Activated T-helper 1 cell treated with anti-CD3 and anti-CD28 coated beads, Interleukin-12 subunit alpha, Interleukin-12 subunit beta, Interleukin-2, Interleukin-4 antibody, amounts not matched to agents 30 ng/mL and 10 ng/mL and 1 ng/mL, durations not matched to agents 14 hours and 24 hours and 36 hours (primary cell): ENCODE measurements at places on chromosomes 12 and 14. TPM values are rescaled to one million over a fixed set of nuclear protein-coding genes. Genes with fewer than 3 reads are reported as not detected.
A peak's percentile ranks its signal among the peaks of the same experiment; 100 is the strongest.

- DNase-seq: no peak
Observed at GRCh38 chr14:90039253-90040010, 22.4 kb upstream of the KCNK13 start.

DNA sequence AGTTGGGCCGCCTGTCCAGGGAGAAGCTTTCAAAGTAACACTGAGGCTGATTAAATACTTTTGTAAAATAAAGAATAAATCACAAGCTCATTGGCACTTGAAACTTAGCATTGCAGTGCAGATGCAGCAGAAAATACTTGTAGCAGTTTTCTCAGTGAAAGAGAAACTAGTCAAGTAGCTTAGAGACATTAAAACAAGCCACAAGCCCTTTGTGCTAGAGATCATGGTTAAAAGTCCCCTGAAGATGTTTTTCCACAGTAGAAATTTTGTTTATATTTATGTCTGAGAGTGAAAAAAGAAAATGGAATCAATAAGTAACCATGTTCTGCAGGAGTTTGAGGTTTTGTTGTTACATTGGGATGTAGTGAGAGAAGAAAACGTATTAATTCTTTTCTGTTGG is 5.9 kb downstream of the PSEN1 start:
- no peak for DNase-seq

DNA sequence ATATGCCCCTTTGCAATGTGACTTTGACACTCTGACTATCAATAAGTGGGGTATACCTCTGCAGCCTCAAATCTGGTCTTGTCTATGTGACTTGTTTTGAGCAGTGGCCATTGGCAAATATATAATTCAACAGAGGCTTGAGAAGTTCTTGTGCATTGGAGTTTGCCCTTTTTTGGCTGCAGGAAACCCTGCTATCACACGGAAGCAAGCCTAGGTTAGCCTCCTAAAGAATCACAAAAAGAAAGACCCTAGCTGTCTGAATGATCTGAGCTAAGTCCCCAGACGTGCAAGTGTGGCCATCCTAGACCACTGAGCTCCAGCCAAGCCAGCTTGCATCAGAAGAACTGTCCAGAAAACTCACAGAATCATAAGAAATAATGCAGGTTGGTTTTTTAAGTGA is 31.8 kb upstream of the PARP11 start:
- no peak for DNase-seq

GRCh38 chr14:20469890-20470602 is 840 bp downstream of the PNP start:
- DNase-seq: peak; percentile 28

DNA sequence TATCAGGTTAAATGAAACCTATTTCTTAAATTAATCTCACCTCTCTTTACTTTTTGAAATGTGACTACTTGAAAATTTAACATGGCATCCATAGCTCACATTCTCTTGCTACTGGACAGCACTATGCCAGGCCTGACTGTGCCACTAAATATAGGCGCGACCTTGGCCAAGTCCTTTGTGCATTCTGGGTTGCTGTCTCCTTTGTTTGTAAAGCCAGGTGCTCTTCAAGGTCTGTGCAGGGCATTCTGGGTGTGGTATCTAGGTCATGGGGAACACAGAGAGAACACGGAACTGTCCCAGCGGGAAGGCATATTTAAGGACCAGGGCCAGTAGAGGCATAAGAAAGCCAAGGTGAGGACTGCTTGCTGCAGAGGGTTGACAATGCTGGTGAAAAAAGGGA is 121.2 kb downstream of the ZNF664 start:
- no peak for DNase-seq

DNA sequence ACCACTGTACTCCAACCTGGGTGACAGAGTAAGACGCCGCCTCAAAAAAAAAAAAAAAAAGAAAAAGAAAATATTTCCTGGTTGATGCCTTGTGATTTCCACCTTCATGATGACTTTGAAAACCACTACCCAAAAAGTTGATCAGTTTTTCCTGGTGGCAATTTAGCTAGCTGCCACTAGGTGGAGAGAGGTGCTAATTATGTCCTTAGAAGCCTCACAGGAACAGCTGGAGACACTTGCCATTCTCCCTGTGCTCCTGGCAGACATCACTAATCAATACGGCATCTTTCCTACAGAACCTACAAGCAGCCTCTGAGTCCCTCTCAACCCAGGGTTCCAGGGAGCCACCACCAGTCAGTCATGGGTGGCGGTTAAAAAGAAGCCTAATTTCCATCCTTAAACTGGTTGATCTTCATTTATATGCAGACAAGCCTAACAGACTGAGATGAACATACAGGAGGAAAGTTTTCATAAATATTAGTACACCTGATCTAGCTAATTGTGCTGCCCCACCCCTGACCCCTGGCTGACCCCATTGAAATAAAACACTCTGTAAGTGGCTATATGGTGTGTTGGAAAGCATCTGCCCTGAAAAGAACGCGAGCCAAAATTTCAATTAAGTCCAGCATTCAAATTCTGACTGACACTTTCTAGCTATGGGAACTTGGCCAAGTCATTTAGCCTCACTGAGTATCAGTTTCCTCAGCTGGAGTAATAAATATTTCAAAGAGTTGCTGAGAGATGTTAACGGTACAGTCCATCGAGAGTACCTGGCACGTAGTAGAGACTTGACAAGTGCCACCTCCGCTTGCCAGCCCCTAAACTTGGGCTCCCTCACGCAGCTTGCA is 6.2 kb upstream of the OAS1 start:
- DNase-seq: peak; percentile 37

RTN1 gene
- not detected in 2 replicates for total RNA-seq

DHRS2 gene
- 1.6 and 3.0 TPM in 2 replicates for total RNA-seq

DNA sequence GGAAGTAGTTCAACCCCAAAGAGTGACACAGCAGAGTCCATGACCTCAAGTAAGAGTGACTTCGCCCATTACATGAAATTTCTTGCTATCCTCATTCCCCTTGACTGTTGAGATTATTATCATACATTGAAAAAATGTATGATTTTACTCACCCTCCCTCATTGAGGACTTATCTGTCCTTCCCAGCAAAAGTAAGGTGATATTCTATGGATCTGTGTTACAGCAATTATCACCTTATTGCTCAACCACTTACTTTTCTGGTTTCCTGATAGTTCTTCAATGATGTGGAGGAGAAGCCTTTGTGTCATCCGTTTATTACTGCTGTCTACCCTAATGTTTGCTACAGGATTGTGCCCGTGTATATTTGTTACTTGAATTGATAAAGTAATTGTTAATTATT is 306.2 kb downstream of the TRHDE start:
- DNase-seq: no peak

NOS1 gene
- total RNA-seq: not detected in 2 replicates

SERPINA10 gene
- not detected in 2 replicates for total RNA-seq

SYT1 gene
- total RNA-seq: not detected in 2 replicates

- DNase-seq: no peak
Observed at GRCh38 chr12:41663598-41664265, 475.6 kb downstream of the PDZRN4 start.

DNA sequence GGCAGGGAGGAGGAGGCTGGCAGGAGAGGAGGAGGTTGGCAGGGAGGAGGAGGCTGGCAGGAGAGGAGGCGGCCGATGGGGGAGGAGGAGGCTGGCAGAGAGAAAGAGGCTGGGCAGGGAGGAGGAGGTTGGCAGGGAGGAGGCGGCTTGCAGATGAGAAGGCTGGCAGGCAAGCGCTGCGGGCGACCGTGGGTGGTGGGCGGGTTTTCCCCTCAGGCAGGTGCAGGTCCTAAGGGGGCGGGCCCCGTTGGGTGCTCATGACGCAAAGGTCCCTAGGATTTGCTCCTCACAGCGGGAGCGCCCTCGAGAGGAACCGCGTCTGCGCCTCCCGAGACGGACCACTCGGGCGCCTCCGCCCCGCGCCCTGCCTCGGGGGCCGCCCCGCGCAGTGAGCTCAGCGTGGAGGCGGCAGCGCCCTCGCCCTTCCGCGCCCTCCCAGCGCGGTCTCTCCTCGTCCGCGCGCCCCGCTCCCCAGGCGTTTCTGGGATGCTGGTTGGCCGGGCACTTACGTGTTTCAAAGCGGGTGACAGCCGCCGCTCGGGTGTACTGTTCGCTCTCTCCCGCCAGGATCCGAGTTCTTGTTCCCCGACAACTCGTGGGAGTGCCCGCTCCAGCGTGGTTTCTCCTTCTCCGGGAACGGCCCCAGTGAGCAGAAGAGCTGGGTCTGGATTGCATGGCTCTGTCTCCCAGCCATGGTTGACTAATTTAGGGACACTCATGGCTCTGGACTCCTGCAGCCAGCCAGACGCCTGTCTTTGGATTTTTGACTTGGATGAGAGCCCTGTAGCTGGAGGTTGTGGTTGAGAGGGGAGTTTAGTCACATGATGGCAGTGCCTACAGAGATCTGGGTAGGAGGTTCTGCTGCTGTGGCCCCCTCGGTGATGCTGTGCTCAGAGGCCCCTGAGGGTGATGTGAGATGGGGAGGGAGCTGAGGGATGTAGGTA is 64.1 kb upstream of the PPP4R3A start:
- DNase-seq: peak; percentile 33

MYF6 gene
- not detected in 2 replicates for total RNA-seq
